ENCODE measurements at places on chromosomes 5 and 9.

- no peak for DNase-seq
Observed at GRCh38 chr9:38301376-38302106, 91.0 kb upstream of the ALDH1B1 start.

- peak; percentile 23 for DNase-seq
Observed at GRCh38 chr9:85421641-85422040, 320.1 kb downstream of the AGTPBP1 start.

DNA sequence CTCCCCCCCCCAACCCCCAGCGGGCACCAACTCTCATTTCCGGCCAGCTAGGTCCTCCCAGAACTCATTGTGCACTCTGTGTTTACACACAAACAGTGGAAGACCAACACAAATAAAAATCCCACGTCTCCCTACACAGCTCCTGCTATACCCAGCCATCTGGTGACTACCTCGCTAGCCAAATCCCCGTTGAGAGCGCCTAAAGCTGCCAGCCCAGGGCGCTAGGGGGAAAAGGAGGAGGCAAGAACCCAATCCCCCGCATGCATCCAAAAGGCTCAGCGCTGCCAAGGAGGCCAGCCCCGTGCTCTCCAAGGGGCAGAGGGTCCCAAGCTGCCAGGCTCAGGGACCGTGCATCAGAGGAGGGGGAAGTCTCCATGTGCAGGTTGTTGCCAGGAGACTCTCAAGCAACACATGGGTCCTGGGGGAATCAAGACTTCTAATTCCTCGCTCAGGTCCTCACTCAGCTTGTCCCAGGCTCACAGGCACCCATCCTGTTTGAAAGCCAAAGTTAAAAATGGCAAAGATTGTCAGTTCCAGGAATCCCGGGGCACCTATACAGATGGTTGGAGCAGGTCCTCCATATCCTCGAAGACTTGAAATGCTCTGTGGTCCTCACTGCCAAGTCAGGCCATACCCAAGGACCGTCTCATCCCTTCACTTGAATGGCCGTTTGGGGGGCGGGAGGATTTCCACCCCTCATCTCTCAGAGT lies 2.7 kb downstream of the ASTN2 start:
- no peak for DNase-seq

GRCh38 chr5:148957591-148958202 lies 105.2 kb downstream of the SH3TC2 start:
- peak; percentile 80 for DNase-seq

- no peak for DNase-seq
Observed at GRCh38 chr9:113946496-113947115, 70.5 kb downstream of the ZNF618 start.

GRCh38 chr5:145689235-145689634 lies 145.9 kb downstream of the PRELID2 start:
- no peak for DNase-seq

GRCh38 chr5:169009123-169009522 lies 291.8 kb downstream of the SLIT3 start:
- DNase-seq = no peak

DNA sequence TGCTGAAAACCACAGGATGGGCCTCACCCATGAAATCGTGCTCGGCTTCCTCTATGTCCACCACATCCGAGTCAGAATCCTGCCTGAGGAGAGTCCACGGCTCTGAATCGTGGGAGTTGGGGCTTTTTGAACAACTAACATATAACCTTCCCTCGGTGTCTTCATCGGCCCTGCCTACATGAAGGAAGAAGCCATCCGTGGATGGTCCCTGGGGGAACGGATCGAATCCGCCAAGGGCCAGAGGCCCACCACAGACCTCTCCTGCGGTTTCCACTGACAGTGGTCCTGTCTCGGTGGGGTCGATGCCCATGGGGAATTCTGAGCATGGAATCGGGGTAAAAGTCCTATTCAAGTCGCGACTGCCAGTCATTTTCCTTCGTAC lies 85.0 kb downstream of the CAMSAP1 start:
- DNase-seq = no peak

DNA sequence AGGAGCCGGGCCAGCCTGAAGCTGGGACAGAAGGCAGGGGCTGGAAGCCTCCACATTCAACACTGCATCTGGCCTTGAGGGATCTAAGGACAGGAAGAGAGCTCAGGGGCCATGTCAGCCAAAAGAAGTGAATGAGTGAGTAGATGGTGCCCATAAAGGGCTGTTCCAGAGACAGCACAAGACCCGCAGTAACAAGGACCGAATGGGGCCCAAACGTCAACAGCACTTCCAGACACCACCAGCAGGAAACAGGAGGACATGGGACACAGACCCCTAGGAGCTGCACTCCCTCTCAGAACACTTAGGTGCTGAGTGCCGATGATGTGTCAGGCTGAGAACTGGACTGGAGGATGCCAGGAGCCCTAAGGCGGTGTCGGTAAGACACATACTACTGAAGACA lies 114.8 kb upstream of the FAM120A start:
- DNase-seq = no peak

DNA sequence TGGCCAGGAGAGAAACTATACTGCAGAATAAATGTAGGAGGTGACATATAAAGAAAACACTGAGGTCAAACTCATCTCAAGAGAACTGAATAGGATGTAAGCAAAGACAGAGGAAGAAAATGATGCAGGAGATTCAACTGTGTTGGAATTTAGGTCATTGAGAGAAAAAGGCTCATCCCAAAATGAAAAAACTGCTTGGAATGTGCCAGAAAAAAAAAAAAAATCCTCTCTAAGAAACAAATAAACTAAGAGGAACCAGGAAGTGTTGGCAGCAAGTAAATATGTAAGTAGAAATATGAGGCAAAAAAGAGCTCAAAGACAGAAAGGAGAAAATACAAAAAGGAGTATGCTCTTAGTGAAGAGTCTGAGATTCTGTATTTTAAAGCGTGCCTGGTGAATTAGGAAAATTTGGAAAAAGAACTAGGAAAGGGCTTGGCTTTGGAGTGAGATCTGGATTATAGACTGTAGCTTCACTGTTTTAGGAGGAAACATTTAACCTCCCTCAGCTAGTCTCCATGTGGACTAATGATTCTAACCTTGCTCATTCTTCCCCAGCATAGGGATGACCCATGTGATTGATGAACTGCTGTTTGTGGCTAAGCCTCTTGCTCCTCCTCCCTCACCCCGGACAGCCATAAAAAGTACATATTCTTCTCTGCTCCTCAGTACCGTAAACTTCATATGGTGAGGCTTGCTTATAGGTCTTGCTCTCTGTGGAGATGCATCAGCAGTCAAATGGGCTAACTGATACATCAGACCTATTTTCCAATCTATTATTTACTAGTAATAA lies 185.6 kb upstream of the POU5F2 start:
- no peak for DNase-seq

- no peak for DNase-seq
Observed at GRCh38 chr9:112387115-112387514, 7.2 kb downstream of the HSDL2 start.

DNA sequence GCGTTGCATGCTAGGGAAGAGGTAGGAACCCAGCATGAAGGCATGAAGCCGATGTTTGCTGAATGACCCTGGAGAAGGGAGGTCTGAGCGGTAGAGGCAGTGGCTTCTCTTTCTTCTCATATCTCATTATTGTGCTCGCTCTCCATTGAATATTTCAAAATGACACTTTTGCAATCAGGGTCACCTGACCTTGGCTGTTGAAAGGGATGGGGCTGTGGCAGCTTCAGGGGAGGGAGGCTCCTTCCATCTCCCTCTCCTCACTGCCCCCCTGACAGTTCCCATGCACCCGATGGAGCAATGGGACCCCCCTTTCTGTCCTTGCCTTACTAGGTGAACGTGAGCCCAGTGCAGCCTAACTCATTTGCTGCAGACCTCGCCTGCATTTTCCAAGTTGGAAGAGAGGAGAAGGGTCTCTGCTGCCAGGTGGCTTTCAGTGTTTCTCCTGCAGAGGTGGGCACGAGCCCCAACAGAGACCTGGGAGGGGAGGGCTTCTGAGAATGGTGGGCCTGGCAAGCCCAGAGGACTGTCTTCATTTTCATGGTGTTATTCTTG lies 17.9 kb downstream of the STC2 start:
- no peak for DNase-seq

GRCh38 chr9:13756943-13757342 lies 477.5 kb upstream of the MPDZ start:
- no peak for DNase-seq

GRCh38 chr9:108609227-108609896 lies 246.4 kb downstream of the ACTL7B start:
- DNase-seq = no peak

DNA sequence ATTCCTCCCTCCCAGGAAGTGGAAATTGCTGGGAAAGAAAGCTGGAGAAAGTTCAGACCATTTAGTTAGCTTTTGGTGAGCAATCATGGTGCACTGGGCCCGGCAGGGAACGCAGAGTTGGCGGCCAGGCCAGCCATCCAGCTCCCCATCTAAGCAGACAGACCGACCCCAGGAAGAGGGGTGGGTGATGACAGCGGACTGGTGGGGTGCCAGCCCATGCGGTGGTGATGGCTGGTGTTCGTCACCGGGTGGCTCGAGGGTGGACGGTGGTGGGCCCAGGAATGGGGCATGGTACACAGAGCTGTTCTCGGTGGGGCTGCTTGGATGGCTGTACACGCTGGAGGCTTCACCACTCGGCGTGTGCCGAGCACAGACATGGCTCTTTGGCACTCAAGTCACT lies 85.6 kb upstream of the ARAP3 start:
- no peak for DNase-seq

GRCh38 chr5:32160228-32160627 lies 13.9 kb downstream of the GOLPH3 start:
- no peak for DNase-seq

DNA sequence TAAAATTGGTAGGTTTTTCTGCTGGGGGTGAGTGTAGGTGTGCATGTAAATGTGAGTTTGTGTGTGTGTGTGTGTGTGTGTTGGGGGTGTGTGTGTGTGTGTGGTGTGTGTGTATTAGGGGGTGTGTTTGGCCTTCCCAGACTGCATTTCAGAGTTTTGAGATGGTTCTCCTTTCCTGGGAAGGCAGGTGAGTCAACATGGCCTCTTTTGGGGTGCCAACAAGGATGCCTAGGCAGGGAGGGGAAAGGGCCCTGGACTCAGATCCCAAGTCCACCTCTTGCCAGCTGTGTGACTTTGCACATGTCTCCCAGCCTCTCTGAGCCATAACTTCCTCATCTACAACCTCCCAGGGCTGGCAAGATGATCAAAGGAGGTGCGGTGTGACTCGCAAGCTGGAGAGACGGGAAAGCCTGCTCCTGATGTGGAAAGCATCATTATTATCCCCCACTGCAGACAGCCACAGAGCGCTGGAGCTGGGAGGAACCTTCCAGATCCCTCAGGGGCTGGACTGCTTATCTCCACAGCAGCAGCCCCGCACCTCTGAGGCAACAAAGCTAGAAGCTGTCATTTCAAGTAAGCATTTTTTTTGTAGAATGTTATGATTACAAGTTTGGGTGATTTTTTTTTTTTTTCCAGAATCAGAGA lies 63.5 kb upstream of the TBC1D2 start:
- DNase-seq = no peak

- no peak for DNase-seq
Observed at GRCh38 chr5:44360919-44361318, 28.3 kb downstream of the FGF10 start.

DNA sequence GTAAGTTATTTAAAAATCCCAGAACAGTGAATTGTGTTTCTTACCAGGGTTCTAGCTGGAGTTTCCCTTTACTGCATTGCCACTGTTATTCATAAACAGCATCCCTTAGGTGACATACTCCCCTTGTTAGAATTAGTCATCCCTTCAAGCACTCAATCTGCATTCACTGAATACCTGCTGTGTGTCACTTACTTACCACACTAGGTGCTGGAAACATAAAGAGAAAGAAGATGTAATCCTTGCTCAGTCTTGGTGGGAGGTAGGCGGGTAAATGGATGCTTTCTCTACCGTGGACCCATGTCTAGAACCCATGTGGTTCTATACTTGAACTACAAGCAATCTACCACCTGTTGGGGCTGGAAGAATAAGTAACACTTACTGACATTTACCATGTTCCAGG lies 371.6 kb downstream of the KDM4C start:
- no peak for DNase-seq

GRCh38 chr5:16625096-16625495 lies 8.3 kb upstream of the RETREG1 start:
- DNase-seq = no peak

- peak; percentile 11 for DNase-seq
Observed at GRCh38 chr9:106843371-106843770, 19.6 kb upstream of the ZNF462 start.

DNA sequence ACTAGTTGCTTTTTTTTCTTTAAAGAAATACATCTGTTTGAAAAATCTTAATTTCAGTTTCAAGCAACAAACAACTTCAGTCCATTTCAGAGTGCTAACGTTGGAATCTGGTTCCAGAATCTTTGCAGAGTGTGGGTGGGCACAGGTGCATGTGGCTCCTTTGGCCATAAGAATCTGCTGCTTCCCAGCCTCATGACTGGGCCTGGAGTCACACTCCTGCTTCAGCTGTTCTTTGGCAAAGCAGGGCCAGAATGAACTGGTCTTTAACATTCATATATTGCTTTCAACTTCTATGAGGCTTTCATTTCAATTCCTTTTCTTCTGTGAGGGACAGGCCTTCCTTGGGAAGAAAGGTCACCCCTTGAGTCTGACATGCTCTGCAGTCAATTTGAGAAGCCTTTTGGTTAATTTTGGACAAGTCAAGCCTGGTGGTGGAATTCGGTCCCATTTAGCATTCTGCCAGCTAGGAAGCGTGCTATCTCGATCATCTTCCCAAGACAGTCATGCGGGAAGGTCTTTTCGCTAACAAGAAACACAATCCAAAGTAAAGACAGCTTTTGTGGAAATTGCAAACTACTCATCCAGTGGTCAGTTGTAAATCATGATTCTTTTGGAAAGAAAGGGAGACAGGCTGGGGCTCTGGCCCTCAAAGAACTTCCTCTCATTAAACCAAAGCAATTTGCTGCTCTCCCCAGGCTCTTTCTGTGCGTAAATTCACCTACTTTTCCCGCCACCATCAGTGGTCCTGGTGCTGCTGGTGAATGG lies 55.2 kb downstream of the SLC1A3 start:
- DNase-seq = no peak

GRCh38 chr9:105930011-105930627 lies 235.8 kb downstream of the TMEM38B start:
- no peak for DNase-seq

GRCh38 chr5:122029818-122030217 lies 48.2 kb downstream of the LOX start:
- no peak for DNase-seq

- DNase-seq = no peak
Observed at GRCh38 chr5:44294516-44294915, 94.7 kb downstream of the FGF10 start.

DNA sequence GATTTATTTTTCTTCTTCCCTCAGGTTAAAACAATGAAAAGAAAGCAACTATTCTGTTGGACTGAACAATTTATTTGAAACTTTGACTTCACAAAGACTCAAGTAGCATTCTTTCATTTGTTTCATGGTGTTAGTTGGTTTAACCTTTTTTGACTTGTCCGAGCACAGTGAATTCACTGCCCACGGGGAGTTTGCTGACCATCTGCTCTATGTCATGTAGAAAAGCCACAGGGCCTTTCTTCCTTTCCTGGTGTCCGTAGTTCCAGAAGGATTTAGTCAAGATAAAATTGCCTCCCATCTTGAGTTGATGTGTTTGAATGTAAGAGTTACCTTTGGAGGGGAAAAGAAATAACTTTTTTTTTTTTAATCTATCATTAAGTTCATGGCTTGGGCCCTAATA lies 55.1 kb upstream of the ZNF608 start:
- DNase-seq = no peak

- peak; percentile 72 for DNase-seq
Observed at GRCh38 chr5:159017786-159018185, 81.9 kb downstream of the EBF1 start.

Measured in dermis blood vessel endothelial cell (primary cell).